Esophagus squamous epithelium (tissue), 5 donors: ENCODE measurements at places on chromosomes 2 and 18.

DNA sequence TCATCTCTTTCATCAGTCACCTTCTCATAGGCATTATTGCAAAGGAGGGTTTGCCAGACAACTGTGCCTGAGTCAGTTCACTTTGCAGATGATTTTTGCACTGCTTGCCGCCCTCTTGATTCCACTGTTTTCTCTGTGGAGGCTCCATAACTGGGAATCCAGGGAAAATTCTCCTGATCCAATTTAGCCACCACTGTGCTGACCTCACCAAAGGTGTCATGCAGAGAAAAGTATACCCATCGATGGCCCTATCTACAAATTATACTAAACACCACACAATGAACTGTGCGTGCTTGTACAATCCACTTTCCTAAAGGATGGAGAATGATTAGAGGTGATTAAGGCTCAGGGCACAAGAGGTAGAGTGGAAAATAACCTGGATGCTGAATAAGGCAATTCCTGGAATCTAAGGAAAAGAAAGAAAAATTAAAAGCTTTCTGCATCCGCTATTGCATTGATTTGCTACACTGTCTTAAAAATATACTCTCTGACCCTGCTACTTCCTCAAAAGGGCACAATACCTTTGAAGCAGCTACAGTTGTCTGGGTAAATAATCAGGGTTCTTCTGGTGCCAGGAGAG, 409.4 kb downstream of the RIT2 start:
- no peak for DNase-seq

DNA sequence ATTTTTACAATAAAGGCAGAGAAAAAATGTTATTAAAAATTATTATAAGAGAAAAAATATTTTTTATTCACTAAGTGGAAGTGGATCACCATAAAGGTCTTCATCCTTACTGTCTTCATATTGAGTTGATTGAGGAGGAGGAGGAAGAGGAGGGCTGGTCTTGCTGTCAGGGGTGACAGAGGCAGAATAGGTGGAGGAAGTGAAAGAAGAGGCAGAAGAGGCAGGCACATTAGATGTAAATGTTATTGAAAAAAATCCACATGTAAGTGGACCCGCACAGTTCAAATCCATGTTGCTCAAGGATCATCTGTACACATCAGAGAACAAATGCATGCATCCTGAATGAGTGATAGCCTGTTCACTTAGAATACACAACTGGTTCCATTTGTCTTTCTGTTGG, 6.4 kb upstream of the SPATS2L start:
- no peak for DNase-seq

DNA sequence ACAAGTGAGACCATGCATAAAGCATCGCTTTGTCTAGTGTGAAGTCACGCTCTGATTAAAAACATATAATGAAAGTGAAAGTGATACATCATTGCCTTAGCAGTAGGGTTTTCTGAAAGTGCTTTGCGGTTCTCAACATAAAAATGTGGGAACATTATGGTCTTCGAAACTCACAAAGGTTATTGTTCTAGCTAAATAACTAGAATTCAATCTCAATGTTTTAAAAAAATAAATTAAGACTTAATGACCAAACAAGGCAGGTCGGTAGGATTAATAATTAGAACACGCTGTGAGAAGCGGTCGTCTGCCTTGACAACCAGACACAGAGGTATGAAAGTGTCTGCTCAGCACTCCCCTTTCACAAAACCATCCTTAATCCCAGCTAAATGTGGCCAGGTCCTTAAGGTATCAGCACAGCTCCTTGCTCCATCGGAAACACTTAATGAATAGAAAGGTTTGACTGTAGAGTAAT, 42.2 kb downstream of the KLHL14 start:
- no peak for DNase-seq

- DNase-seq: no peak
Observed at GRCh38 chr2:191653667-191654391, 24.1 kb upstream of the NABP1 start.

GRCh38 chr2:222739939-222740338, 68.5 kb downstream of the MOGAT1 start:
- no peak for DNase-seq

- no peak for DNase-seq
Observed at GRCh38 chr2:102837626-102838198, 75.9 kb downstream of the TMEM182 start.

- no peak for DNase-seq
Observed at GRCh38 chr2:12597610-12598009, 119.1 kb upstream of the TRIB2 start.

DNA sequence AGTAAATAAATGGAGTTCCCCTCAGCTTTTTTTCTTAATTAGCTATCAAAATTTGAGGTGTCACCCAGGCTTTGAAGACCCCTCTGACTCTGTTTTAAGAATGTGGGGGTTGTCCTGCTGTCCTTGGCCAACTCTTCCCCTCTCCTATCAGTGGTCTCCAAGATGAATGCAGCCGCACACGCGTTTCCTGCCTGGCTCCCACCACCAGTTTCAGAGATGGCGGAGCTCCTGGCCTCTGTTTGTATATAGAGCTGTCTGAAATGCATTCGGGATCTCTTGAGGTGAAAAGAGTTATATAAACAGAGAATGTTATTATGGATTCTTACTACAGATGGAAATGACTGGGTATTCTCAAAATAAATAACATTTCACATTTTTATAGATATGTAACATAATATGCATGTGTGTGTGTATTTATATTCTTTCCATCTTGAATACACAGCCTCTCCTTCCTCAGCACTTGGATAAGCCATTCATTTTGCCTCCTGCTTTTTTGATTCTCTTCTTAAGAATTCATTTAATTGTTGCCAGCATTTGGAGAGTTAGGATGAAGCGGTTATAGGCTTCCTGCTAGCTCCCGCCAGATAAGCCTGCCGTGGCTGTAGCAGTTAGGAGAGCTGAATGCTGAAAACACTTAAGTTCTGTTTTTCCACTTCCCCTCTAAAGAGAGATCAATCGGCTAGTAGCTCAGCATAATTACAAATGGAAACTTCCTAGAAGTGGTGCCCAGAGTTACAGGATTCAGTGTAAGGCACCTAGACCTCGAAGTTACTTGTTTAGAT, 659.3 kb upstream of the FANCL start:
- no peak for DNase-seq

DNA sequence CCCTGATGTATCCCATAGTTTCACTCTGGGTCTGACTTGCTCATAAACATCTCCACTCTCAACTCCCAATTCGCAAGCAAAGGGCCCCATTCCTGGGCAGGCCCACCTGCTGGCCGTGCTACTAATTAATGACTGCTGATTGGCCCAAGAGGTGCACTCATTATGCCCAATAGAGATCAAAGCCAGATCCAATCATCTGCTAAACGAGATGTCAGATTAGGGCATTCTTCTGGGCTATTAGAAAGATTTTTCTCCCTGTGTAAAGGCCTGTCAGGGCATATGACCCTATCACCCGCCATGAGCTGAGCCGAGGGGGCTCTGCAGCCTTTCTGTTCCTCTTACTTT, 103.4 kb upstream of the HAAO start:
- DNase-seq: no peak

- no peak for DNase-seq
Observed at GRCh38 chr2:100242476-100242875, 79.8 kb downstream of the LONRF2 start.

DNA sequence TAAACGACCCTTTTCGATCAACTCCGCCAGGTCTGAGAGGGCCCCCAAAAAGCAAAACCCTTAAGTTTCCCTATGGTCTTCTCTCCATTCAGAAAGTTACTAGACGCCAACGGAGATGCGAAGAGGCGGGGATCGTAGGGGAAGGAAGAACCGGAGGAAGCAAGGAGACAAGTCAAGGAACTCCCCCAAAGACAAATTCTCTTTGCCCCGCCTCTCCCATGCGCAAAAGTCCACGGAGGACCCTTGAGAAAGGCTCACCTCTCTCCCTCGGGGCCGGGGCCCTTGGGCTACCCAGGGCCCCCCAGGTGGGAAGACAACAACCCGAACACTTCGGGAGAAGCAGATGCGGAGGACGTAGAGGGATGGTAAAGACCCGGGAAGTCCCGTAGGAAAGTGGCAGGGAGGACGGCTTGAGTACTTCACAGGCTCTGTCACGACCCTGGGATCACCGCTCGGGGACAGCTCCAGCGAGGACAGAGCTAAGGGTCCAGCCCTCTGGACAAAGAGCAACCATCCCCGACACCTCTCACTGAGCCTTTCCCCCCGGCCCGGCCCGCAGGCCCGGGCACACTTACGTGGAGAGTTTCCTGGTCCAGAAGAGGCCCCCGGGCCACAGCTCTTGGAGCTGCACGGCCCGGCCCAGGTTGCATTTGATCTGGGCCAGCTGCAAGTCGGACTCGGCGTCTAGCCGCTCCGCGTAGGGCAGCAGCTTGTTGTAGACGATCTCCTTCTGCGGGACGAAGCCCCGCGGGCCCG, 647 bp downstream of the PSME4 start:
- DNase-seq: no peak

DNA sequence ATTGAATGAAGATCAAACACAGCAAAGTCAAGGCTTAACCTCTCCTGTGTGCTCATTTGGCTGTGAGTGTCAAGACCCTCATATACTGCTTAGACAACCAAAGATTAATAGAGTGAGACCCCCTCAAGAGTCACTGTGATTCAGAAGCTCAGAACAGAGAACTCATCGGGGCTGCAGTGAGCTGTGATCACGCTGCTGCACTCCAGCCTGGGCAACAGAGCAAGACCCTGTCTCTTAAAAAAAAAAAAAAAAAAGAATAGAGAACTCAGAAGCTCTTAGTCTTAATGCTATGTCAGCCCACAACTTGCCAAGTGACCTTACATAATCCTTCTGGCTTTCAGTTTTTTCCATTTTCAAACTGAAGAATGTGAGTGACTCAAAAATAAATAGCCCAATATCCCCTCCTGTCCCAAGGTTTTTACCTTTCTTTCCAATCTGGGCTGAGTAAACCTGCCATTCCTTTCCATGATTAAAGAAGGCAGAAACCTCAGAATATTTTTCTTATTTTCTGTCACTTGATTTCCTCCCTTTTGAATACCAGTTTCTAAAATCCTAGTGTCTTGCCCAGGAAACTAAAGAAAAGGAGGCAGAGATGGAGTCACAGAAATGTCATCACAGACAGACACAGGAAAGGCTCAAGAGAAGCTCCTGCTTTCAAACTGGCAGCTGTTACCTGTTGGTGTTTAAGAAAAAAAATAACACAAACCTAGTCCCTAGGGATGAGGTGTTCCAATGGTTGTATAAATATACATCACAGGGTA, 102.4 kb downstream of the CACNB4 start:
- DNase-seq: no peak

GRCh38 chr2:6876309-6876708, 1.3 kb upstream of the RSAD2 start:
- no peak for DNase-seq

GRCh38 chr18:56861244-56861643, 210.1 kb downstream of the WDR7 start:
- DNase-seq: no peak

GRCh38 chr2:201798252-201798913, 8.0 kb upstream of the CDK15 start:
- no peak for DNase-seq

GRCh38 chr18:58533766-58534165, 95.1 kb downstream of the ALPK2 start:
- DNase-seq: no peak

DNA sequence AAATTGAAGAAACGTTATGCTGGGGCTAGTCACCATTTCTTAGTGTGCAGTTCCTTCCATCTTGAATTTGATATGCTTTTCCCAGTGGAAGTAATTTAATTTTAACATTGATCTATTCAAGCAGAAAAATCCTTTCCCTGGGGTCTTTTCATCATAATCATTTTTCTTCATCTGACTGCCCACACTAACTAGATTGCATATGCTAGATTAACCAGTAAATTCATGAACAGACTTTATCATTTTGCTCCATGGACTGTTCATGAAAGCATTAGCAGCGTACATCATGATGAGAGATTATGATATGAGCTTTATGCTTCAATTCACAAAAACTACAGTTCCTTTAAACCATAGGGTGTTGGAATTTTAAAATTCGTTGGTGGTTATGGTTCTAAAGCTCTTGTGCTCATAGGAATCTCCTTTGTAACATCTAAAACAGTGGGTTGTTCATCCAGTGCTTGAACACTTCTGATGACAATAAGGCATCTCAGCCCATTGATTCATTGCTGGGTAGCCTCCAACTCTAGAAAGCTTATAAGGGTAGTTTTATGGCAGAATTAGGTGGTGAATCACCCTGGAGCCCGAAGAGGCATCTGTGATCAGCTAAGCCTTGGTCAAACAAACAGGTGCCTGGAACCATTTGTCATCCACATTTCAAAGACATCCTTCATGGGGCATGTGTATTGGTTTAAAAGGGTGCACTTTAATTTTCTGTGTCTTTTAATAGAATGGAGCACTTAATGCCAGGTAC, 77.2 kb upstream of the NDUFV2 start:
- no peak for DNase-seq

- no peak for DNase-seq
Observed at GRCh38 chr18:56188529-56189275, 449.7 kb downstream of the TXNL1 start.

GRCh38 chr18:7677001-7677400, 109.9 kb downstream of the PTPRM start:
- no peak for DNase-seq
